ENCODE measurements at places on chromosomes 7 and 10.

GRCh38 chr7:155343661-155344121 lies 46.0 kb downstream of the INSIG1 start:
- no peak for DNase-seq

DNA sequence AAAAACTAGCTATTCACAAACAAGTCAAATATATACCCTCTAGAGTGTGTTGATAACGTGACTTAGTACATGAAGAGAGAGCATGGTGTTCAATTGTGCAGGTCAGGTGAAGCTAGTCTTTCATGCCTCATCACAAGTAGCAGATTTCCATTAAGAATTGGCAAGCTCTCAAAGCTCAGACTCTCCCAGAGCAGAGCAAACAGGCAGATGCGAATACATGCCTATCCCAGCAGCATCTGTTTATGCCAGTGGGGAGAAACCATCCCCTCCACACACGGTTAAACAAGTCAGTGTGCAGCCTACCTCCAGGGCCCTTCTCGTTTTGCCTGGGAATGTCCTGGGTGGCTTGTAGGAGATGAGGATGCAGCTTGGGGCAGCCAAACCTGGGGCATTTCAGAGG lies 532.5 kb upstream of the C7orf33 start:
- DNase-seq: no peak

DNA sequence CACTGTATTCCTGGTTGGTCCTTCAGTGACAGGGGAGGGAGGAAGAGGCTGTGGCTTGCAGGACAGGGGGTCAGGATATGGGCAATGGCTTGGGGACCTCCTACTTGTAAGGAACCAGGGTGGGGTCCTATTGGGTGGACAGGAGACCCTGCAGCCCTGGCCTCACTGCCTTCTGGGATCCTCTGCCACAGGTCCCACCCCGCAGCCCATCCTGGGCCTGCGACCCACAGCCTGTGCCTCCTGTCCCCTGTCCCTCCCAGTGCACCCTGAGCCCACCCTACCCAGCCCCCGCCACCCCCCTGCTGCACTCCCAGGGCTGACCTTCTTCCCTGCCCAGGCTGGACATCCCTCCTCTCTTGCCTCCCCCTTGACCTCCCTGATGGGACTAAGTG lies 58.7 kb upstream of the MYL10 start:
- no peak for DNase-seq

DNA sequence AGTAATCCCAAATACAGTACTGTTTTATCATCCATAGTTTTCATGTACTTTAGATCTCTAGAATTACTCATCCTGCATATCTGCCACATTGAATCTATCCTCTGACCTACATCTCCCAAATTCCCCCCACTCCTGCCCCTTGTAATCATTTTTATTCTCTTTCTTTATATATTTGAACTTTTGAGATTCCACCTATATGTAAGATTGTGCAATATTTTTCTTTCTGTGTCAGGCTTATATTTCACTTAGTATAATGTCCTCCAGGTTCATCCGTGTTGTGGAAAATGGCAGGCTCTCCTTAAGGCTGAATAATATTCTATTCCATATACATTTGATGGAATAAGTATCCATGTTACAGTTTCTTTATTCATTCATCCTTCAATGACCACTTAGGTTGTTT lies 640.4 kb downstream of the POM121L12 start:
- DNase-seq: no peak

DNA sequence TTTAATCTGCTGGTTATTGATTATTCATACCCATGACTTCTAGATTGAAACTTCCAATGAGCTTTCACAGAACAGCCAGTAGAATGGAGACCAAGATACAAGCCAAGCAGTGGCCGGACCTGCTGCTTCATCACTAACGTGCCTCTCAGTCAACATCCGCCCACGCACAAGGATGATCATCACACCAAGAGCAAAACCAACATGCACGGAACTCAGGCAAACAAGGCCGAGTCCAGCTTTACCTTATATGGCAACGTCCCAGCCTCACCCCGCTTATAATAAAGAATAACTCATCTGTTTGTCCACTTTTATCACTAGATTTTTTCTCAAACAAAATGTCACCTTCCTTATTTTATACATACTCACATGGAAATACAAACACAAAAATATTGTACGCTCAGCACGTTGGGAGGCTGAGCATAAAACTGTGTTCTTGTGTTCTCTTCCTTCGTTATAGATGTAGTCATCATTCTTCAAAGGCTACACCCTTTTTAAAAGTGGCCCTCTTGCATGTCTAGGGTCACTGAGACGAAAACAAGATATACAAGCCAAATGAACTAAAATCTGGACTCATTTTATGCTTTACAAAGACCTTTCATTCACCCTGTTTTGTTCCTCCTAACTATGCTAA lies 122.7 kb downstream of the SFMBT2 start:
- DNase-seq: no peak

- DNase-seq: no peak
Measured at GRCh38 chr7:23558303-23558702, 26.5 kb upstream of the TRA2A start.

- no peak for DNase-seq
Measured at GRCh38 chr7:100688326-100688860, 5.7 kb downstream of the GIGYF1 start.

GRCh38 chr7:5217851-5218331 lies 27.9 kb downstream of the WIPI2 start:
- no peak for DNase-seq

GRCh38 chr7:30302656-30303311 lies 18.4 kb downstream of the ZNRF2 start:
- no peak for DNase-seq

- no peak for DNase-seq
Measured at GRCh38 chr7:49692516-49692915, 80.9 kb upstream of the VWC2 start.

DNA sequence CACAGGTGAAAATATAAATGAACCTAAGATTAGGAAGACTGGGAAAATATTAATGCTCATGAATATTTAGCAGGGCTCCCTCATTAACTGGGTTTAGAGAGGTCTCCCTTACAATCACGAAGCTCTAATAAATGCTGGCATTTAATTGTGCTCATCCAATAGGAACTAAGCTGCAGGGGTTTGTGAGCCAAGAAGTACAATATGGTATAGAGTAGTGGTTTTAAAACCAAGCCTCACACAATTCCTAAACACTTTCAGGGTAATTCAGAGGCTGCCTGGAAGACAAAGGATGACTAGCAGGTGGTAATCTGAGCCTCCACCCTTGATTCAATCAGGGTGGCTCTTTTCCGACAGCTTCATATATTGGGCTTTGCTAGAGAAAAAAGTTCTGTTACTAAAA lies 103.3 kb downstream of the GPAM start:
- DNase-seq: no peak

DNA sequence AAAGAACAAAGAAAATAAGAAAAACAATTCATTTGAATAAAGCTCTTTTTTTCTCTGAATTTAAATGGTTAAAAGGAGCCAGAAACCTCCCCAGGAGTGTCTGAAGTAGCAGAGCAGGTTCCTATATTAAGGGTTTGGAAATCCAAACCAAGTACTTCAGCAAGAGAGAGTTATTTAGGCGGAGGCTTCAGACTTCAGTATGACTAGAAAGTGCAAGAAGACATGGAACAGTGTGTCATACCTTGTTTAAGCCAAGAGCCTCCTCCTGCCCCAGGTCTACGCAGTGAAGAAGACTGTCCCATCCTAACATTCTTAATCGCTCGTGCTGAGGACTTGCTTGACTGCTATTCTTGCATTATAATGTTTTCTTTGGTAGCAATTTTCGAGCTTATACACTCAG lies 51.3 kb downstream of the ODAD2 start:
- DNase-seq: no peak

DNA sequence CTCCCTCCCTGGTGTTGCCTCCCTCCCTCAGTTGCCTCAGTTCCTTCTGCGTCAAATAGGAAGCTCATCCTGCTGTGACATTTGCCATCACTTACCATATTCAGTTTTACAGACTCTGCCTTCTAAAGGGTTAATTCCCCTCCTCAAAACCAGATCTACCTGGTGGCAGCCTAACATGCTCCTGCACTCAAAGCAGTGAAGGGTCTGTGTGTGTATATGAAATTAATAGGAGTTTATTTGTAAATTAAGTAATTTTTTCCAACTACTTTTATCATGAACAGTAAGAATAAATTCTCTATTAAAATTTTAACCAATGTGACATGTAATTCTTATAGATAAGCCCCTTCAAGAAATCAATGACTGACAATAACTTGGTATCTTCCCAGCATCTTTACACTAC lies 158.6 kb upstream of the INSYN2A start:
- no peak for DNase-seq

DNA sequence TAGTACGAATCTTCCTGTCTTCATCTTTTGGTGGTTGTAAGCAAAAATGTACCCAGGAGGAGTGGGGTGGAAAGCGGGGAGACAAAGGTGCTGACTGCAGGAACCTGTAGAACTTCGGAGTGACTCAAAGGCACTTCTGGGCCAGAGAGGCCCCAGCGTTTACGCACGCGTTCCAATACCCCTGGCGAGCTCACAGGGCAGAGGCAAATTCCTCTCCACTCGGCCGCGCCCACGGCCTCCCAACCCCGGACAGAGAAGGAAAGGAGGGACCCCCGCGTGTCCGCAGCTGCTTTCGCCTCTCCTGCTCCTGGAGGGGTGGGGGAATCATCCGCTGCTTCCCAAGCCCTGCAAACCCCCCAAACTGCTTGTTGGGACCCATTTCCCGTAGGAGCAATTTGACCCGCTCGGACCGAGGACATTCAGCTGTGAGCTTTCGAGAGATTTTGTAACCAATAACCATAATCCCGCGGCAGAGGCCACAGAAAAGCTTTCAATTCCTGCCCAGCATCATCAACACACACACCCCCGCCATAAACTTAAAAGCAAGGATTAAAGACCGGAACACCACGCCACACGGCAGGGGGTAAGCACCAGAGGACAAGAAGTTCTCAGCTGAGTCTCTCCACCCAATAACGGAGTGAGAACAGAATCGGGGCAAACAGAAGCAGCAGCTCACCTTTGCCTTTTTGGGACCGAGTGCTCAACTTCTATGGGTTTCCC lies 2.3 kb downstream of the IGF2BP3 start:
- no peak for DNase-seq

GRCh38 chr10:19014034-19014433 lies 34.6 kb upstream of the MALRD1 start:
- no peak for DNase-seq

DNA sequence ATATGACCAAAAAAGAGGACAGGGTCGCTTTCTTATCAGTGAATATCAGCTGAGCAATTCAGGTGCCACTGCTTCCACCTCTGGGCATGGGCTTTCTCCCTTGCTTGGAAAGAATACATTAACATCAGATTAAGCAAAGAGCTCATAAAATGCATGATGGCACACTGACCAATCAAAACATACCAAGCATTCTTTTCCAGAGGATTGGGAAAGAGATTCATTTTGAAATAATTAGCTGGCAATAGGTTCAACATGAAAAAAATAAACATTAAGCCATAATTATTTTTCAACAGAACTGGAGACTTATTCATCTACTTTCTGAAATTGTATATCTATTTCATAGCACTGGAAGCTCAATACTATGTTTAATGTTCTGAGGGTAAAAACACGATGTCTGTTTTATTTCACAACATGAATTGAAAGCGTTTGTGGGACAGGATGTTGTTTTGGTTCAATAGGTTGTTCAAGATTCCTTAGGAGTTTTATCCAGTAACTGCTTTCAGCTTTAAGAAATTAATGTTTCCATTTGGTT lies 53.2 kb downstream of the TFAM start:
- DNase-seq: no peak

DNA sequence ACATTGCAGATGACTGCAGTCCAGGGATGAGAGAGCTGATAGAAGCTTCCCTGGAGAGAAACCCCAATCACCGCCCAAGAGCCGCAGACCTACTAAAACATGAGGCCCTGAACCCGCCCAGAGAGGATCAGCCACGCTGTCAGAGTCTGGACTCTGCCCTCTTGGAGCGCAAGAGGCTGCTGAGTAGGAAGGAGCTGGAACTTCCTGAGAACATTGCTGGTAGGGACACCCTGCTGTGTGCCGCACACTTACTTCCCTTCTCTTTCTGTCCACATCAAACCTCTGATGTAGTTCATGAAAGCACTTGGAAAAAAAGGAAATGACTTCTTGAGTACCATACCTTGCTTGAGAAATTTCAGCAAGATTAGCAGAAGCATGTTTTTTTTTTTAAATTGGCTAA lies 25.3 kb downstream of the MAP3K8 start:
- DNase-seq: no peak

- DNase-seq: no peak
Measured at GRCh38 chr7:80039251-80039884, 95.3 kb upstream of the GNAI1 start.

- DNase-seq: no peak
Measured at GRCh38 chr10:108204528-108205305, 1040.2 kb upstream of the SORCS1 start.

- no peak for DNase-seq
Measured at GRCh38 chr10:62062028-62062427, 160.5 kb downstream of the ARID5B start.

Data from T-cell (primary cell).